ENCODE measurements at places on chromosomes 3 and 15.

DNA sequence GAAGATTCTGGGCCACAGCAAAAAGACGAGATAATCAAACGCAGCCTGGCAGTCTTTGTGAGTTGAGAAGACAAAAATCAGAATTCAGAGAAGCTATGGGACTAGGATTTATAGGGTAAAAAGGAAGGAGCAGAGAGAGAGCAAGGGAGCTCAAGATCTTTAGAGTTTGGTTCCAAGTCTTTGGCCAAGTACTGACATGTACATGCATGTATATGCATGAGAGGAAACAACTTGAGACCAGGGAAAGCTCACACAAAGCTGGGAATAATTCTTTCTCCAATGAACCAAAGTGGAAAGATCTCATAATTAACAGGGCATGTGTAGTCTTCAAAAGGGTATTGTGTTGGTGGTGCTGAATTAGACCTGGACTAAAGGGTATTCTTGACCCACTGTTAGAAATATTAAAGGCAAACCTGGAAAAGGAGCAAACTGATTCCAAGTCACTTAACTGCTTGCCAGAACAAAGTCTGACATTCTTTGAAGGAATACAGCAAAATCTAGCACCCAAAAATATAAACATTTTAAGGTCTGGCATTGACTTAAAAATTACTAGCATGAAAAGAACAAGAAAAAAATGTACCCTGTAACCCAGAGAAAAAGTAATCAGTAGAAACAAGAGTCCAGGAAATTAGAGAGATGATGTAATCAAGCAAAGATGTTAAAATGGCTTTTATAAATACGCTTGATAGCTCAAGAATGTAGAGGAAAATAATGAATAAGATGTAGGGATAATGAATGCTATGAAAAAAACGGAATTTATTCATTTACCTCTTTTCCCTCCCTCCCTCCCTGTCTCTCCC is 226.0 kb upstream of the CGNL1 start:
- DNase-seq: no peak

DNA sequence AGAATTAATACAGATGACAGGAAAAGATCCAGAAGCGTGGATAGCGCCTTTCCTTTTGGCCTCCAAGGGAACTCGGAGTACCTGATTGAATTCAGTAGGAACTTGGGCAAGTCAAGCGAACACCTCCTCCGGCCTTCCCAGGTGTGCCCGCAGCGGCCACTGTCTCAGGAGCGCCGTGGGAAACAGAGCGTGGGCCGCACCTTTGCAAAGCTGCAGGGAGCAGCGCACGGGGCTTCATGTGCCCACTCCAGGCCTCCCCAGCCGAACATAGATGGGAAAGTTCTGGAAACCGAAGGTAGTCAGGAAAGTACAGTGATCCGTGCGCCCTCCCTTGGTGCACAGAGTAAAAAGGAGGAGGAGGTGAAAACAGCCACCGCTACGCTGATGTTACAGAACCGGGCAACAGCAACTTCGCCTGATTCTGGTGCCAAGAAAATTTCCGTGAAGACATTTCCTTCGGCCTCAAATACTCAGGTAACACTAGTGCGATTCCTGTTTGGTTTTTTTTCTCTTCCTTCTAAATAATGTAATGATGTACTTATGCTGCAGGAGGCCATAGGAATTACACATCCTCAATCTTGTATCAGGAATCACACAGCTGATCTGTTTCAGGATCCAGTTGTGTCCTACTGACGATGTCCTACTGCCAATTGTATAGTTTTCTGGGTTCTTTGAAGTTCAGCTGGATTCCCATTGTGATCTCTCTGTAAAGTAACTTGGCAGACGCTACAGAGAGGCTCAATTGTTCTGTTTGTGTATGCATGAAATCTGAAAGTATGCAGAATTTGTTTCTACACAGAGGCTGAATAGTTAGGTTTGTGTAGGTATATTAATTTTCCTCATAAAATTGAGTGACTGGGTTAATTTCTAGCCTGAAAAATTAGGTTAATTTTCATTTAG is 63.1 kb downstream of the CGNL1 start:
- no peak for DNase-seq

- no peak for DNase-seq
Measured at GRCh38 chr3:142680710-142681109, 43.1 kb upstream of the TRPC1 start.

DNA sequence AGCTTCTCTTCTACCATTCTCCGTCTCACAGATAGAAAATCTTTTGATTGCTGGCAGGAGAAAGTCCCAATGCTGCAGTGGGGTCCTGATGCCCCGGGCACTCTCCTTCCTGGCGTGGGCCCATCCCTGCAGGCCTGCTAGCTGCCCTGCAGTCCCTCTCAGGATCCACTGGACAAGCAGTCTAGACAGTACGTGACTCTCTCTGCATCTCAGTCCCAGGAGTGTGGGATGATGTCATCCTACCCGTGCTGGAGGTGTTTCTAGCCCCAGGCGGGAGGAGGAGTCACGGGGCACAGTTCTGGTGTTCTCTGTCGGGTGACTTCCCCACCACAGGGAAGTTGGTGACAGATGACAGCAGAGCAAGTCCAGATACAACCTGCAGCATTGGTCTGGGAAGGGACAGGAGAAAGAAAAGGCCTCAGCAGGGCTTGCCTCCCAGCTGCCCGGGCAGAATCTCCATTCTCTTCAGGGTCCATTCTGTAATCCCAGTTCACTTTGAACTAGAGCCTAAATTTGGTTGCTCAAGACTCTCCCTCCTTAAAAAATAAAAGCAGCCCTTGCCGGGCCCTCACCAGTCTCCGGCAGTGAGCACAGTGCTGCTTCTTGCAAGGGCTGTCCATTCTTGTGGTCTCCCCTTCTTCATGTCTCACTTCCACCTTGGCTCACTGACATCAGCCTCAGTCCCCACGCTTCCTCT is 30.6 kb downstream of the SLC28A1 start:
- DNase-seq: peak; percentile 87

DNA sequence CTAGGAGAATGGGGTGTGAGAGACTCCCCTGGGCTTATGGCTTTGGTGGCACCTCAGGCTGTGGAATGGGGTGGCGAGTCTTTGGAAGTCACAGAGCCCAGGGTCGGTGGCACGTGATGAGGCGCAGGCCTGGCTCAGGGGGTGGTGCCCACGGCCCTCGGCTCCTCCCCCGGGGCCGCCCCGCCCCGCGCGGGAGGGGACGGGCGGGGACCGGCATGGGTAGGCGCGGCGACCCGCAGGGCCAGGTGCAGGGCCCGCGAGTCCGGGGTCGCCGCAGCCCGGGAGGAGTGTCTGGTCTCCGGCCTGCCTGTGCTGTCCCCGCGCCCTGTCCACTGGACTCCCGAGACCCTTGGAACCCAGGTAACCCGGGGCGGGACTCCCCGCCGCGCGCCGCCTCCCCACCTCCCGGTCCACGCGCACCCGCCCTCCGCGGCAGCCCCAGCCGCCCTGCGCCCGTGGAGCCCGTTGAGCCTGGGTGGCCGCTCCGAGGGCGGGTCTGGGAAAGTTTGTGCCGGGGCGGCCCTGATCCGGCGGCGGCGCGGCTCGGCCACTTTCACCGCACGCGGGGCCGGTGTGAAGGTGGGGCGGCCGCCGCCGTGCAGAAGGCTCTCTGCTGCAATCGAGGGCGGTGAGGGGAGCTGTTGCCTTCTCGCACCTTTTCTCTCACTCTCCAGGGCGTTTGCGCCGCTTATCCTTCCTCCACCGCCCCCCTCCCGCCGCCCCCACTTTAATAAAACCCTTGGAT is at the start of gene PAQR5:
TSS of gene PAQR5 (plus strand) at position 216 of the 745 bp plus-strand sequence. CDS start 61,169 bp downstream, outside the sequence.
- DNase-seq: peak; percentile 8

- DNase-seq: no peak
Measured at GRCh38 chr3:125367403-125368230, 7.5 kb downstream of the ZNF148 start.

- no peak for DNase-seq
Measured at GRCh38 chr3:184290331-184290730, 8.7 kb upstream of the PSMD2 start.

GRCh38 chr3:6510713-6511112 is 350.2 kb upstream of the GRM7 start:
- no peak for DNase-seq

DNA sequence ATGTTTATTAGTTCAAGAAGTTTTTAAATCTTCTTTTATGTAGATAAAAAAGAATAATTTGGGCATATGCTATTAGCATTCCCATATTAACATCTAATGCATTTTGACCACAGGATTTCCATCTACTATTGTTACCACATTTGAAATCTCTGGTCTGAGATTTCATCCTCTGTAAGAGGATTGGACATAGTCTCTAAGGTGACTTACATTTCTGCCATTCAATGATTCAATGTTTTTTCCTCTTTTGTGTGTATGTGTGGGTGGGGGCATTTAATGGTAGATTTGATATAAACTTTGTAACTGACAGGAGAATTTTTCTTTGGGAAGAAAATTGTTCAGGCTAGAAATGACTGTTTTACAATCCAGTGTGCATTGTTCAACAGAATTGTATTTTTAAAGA is 307.3 kb upstream of the RBMS3 start:
- no peak for DNase-seq

DNA sequence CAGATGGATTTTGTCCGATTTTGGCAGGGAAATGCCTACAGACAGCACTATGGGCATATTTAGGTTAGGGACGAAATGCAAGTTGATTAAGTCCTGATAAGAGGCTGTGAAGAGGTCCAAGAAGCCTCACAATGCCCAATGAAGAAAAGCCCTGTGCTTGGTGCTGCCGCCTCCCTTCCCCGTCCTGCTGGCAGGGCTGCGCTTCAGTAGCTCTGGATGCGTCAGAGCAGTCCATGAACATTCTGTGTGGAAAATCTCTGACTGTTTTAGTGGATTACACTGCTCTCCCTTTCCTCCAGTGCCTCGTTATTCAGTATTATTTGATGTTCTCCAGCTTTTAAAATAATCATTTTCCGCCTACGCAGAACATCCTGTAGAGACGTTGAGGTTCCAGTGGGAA is 39.6 kb downstream of the MLH1 start:
- DNase-seq: no peak

DNA sequence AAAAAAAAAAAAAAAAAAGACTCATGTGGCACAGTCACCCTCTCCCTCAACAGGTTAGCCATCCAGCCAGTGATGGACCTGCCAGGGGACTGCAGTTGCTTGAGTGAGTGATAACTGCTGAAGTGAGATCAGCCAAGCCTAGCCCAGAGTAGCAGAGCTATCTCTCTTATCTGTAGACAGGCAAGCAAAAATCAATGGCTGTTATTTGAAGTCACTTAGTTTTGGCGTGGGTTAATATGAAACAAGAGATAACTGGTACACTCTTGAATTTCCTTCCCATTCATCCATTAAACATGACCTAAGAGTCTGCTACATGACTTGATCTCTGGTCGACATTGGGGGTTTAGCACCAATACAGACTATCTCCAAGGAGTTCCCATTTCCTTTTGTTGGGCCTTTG is 51.2 kb upstream of the TNIK start:
- no peak for DNase-seq

- DNase-seq: no peak
Measured at GRCh38 chr3:130728037-130728436, 18.6 kb downstream of the PIK3R4 start.

DNA sequence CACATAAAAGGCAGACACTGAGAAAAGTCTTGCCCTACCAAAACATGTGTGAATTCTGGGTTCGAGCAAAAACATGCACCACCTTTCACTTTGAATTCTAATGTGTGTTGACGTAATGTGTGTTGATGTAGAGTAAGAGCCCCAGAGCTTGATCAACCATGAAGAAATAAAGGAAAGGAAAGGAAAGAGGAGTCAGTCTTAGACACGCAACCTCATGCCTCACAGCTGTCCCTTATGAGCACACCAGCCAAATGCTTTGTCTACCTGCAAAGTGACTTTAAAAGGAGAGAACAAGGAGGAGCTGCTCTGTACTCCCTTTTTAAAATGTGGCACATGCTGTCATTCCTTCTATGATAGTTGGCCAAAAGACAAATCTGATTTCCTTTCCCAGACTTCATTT is 80.8 kb downstream of the RFTN1 start:
- no peak for DNase-seq

GRCh38 chr3:195823999-195824398 is 12.3 kb upstream of the MUC4 start:
- DNase-seq: no peak

- no peak for DNase-seq
Measured at GRCh38 chr3:31179768-31180167, 285.3 kb upstream of the GADL1 start.

GRCh38 chr3:184670091-184670602 is 41.7 kb downstream of the MAGEF1 start:
- no peak for DNase-seq

DNA sequence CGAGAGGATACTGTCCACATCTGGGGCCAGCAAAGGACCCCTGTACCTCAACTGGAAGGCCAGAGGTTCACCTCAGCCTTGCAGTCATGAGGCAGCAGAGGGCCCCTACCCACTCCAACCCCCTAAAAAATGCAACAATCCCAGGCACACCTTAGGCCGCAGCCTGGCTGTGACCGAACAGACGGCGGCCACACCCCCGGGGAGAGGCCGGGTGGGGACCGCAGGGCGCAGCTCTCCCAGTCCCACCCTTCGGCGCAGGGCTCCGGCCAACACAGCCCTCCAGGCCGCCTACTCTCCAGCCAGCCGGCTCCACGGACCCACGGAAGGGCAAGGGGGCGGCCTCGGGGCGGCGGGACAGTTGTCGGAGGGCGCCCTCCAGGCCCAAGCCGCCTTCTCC is 457 bp upstream of the DNAJA4 start:
- no peak for DNase-seq

- DNase-seq: no peak
Measured at GRCh38 chr3:48301800-48302166, 31.7 kb downstream of the SPINK8 start.

DNA sequence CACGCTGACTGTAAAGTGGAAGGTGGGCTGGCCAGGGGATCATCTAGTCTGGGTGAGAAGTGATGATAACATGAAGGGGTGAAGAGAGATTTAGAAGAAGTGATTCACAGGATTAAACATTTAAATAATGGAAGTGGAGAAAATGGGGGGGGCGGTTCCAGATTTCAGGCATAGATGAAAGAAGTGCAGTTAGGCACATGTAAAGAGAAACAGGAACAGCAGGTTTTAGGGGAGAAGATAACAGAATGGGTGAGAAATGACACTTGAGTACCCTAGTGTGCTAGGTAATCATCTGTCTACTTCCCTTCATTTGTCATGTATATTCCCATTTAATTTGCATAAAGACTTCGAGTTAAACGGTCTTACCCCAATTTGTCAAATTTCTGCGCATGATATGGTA is 15.3 kb downstream of the B3GNT5 start:
- no peak for DNase-seq

All from NCI-H774 (cell line).